Cortex of kidney (tissue), 1 donor: ENCODE measurements at places on chromosomes 7 and 10.

- DNase-seq = no peak
These were observed 81.8 kb downstream of the TNS3 start for GRCh38 chr7:47500103-47500563.

DNA sequence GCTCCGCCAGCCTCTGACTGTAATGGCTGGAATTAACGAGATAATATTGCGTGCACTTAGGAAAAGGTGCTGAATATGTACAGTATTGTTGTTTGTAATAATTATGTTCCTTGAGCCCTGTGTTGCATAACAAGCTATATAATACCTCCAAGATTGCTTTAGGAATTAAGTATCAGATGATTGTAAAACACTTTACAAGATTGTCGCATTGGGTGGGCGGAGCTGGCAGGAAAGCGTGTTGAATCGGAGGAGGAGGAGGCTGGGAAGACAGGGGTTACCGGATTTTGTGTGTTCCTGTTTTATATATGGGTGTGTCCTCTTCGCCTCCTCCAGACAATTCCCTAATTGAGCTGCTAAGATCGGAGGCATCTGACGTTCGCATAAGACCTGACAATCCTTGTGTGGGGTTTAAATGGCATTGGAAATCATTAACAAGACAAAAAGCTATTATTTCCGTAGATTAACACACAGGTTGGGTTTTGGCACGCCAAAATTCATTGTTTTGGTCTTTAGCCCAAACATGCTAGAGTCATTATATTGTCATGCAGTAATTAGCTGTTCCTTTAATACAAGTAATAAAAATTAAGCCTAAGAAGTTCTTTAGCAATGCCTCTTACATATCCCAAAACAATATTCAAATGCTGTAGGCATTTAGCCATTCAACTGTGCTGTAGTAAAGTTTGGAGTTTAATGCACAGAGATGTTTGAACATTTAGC lies 192.9 kb upstream of the SH2B2 start:
- DNase-seq = no peak

DNA sequence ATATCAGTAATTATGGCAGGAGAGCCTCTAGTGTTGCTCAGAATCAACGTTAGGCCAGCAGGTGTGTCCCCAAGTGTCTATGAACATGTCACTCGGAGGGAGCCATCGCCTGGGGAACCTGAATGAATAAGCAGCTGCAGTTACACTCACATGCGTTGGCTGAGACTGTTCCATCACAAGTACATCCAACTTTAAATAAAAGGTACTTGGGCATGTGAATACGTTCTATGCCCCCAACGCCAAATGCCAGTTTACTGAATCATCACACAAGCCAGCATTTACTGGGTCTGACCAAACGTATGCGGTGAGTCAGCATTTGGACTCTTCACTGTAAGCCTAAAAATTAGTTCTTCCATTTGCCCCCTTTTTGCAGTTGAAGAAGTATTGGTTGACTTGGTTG lies 207.6 kb upstream of the PLXNA4 start:
- DNase-seq = no peak

GRCh38 chr10:132708441-132708840 lies 77.5 kb downstream of the NKX6-2 start:
- DNase-seq = no peak

- no peak for DNase-seq
These were observed 313.3 kb downstream of the TYW1 start for GRCh38 chr7:67309764-67310549.

- no peak for DNase-seq
These were observed 123.4 kb downstream of the REEP3 start for GRCh38 chr10:63644418-63645142.

- no peak for DNase-seq
These were observed 13.9 kb upstream of the FBXW4 start for GRCh38 chr10:101708870-101709269.

DNA sequence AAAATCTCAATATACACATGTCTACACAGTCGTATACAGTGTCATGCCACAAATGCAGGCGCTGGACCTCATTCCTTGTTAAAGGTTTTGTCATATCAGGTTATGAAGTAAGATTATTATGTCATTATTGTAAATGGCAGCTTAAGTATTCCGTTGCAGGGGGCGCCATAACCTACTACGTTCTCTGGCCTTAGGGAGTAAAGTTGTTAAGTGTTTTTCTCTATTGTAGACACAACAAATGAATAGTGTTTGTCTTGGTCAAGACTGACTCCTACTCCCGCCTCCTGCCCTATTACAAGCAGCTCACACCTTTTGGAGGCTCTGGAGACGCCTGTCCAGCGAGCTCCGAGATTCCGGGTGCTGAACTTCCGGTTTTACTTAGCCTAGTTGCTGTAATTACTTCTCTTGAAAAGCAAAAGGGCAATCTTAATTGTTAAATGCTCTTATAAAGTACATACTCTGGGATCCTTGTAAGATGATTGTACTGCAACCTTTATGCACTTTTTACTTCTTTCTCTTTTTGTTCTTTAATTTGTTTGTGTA lies 994 bp downstream of the GATAD1 start:
- no peak for DNase-seq

- no peak for DNase-seq
These were observed 82.1 kb upstream of the SGCE start for GRCh38 chr7:94738071-94738470.

DNA sequence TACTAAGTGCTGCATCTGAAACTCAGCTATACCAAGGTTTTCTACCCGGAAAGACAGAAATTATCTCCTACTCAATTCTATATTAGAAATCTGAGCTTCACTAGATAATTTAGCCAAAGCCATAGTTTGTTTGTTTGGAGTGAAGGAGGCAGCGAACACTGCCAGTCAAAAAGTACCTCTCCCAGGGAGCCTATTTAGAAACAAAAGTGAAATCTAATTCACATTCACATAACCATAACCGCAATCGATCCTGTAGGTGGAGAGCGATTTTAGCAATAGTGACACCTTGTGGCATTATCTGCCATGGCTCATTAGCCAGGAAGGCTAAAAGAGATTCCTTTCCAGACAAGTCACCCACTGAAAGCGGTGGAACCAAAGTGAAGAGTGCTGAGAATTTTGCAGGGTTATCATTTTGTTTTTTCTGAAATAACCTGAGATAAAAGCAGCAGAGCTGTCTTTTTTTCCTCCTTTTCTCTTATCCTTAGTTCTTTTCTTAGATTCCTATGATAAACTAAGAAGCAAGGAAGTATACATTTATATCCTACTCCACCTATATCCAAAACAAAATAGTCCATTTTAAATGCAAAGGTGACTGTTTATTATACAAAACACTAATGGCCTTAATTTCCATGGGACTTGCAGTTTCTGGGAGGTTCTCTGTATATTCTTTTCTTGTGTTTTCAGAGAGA lies 83.7 kb upstream of the BET1 start:
- DNase-seq = no peak

DNA sequence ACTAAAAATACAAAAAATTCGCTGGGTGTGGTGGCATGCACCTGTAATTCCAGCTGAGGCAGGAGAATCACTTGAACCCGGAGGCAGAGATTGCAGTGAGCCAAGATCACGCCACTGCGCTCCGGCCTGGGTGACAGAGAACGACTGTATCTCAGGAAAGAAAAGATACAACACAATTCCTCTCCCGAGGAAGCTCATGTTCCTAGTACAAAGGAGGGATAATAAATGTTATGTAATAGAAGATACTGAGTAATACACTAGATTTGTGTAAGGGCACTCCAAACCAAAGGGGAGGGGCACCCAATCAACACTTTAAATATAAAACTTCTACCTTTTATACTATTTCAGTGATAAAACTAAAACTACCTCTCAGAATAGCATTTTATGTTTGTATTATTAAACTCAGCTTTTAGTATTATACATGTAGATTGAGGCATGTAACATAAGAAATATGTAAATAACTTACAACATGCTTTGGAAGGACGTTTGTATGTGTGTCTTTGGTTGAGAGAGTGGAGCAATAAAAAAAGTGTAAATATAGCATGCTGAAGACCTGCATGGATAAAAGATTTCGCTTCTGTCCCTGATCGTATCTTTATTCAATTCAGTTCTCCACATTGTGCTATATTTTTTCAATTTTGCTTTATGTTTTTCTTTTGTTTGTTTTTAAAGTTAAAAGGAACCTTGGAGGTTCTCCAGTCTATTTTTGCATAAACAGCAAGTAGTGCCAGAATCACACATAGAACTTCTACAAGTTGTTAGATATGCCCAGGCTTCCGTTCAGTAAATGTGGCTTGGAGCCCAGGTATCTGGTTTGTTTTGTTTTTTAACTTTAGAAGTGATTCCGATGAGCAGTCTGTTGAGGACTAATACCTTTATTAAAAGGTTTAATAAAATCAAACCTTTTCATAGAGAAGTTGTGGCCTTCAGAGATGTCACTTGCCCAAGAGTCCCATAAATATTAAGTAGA lies 71.9 kb downstream of the WAC start:
- no peak for DNase-seq

GRCh38 chr7:122628651-122629411 lies 70.1 kb downstream of the RNF133 start:
- DNase-seq = no peak

- DNase-seq = no peak
These were observed 4.3 kb downstream of the EBF3 start for GRCh38 chr10:129959544-129960480.

GRCh38 chr7:36153571-36154097 lies 580 bp downstream of the EEPD1 start:
- DNase-seq = no peak

DNA sequence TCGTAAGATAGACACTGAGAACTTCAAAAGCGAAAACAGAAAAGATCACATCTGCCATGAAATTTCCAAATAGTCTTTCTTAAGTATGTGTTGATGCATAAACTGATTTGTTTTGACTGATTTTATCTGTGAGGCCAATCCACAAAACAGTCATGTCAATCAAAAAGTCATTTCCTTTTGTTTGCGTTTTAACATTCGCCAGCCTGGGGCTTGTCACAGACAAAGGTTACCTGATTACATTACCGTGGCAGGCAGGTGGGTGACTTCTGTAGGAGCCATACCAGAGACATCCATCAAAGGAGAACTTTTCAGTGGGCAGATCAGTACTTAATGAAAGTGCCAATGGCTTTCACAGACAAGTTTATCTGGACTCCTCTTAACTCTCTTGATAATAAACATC lies 45.5 kb upstream of the BET1 start:
- no peak for DNase-seq

GRCh38 chr7:108083980-108084379 lies 46.2 kb downstream of the LAMB4 start:
- DNase-seq = no peak

- DNase-seq = no peak
These were observed 253.0 kb upstream of the COBL start for GRCh38 chr7:51569581-51569980.

- no peak for DNase-seq
These were observed 48.8 kb downstream of the CPXM2 start for GRCh38 chr10:123842692-123843385.

- DNase-seq = no peak
These were observed 3.6 kb downstream of the CCNY start for GRCh38 chr10:35339942-35340341.

GRCh38 chr10:100349672-100350071 lies 2.6 kb downstream of the SCD start:
- DNase-seq = no peak

DNA sequence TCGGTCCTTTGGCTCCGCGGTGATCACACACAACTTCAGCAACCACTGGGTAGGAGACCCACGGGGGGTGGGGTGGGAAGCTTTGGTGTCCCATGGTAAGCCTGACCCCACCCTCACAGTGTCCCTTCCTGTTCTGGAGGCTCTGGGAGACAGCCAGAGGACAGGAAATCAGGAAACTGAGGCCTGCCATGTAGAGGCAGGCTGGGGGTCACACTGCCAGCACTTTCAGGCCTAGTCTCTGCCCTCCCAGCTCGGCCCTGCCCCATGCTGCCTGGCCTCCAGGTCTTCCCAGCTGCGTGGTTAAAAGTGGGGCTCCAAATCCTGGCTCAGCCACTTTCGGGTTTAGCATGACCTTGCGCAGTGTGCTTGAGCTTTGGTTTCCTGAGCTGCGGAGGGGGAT lies 10.9 kb downstream of the AQP1 start:
- no peak for DNase-seq

DNA sequence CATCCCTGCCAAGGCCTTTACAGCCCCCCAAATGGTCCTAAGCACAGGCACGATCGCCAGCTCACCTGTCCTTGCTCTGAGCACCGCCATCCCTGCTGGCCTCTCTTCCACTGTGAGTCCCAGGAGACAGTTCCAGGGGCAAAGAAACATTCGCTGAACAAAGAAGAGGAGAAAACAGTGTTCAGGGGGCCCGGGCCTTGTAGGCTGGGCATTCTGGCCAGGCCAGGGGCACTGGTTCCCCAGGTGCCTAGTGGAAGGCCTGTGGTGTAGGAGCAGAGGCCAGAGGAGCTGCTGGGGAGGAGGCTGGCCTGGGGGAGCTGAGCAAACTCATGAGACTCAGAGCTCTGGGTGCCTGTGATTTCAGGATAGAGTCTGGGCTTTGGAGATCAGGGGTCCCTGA lies 22.6 kb downstream of the AQP1 start:
- no peak for DNase-seq

GRCh38 chr10:20882091-20882490 lies 15.0 kb downstream of the NEBL start:
- DNase-seq = no peak

GRCh38 chr7:64463636-64464375 lies 99.1 kb downstream of the ZNF680 start:
- DNase-seq = no peak

GRCh38 chr10:132011024-132011423 lies 29.3 kb upstream of the BNIP3 start:
- DNase-seq = no peak

GRCh38 chr7:2123360-2123759 lies 109.4 kb downstream of the MAD1L1 start:
- DNase-seq = no peak

DNA sequence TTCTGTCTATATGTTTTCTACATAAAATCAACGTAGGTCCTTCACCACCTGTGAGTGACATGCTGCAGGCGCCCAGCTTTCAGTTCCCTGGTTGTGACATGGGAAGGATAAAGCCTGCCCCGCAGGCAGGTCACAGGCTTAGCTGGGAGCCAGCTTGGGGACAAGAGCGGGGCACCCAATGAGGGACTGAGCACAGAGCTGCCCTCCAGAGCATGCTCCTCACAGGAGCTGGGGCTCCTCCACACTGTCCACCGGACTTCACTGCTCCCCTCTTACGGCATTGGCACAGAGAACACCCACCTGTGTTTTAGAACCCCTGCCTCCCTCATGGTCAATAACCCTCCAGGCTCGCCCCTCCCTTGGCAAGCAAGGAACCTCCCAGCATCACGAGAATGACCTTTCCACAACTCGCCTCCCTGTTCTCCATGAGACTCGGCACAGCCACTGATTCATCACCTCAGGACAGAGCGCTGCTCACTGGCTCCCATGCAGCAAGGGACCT lies 187.1 kb downstream of the TNS3 start:
- DNase-seq = no peak

DNA sequence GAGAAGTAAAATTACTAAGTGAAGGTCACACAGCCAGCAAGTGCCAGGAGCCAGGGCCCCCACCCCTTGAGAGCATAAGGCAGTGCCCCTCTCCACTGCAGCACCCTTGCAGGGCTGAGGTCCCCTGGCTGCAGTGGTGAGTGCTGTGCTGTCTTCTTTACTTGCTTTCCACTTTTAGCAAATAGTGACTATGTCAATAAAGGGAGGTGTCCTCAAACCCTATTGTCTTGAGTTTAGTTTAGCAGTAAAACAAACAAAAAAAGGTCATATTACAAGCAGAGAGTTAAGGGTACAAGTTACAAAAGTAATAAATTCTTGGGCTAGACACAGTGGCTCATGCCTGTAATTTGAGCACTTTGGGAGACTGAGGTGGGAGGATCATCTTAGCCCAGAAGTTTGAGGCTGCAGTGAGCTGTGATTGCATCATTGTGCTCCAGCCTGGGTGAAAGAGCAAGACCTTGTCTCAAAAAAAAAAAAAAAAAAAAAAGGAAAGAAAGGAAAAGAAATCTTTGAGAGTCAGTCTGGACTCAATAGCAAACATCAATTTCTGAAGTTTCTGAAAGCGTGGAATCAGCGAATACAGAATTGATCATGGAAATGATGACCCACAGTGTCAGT lies 39.0 kb upstream of the KIF5B start:
- DNase-seq = no peak
